Left ventricle myocardium superior (tissue), 1 donor: ENCODE measurements at places on chromosomes 12 and 14. TPM values are rescaled to one million over a fixed set of nuclear protein-coding genes. Genes with fewer than 3 reads are reported as not detected.
A peak's percentile ranks its signal among the peaks of the same experiment; 100 is the strongest.

DNA sequence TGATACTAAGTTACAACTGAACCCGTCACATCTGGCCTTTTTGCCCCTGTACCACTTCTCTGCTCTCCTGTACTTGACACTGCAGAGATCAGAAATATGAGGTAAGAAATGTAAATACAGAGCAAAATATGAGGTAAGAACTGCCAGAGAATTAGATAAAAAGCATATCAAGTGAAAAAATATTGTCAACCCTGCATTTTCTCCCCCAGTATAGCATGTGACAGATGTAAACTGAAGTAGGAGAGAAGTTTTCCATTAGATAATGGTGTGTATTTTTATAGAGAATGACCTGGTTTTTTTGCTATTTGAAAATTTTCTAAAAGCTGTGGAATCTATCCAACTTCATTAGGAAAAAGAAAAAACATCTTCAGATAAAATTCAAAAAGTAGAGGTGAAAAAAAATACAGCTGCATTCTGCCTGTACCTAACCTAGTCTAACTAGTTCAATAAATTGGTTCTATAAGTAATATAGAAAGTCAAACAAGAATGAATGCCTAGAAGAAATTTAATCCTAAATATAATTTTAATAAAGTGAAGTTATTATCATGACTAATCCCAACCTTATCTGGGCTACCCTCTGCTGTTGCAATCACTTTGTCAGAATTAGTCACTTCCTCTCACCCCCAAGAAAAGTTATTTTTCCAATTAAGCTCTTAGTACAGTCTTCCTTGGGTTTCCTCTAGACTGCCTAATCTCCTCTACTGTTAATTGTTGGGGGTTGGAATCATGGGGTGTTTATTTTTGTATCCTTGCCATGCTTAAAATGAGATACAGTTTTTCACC lies 210.0 kb downstream of the RASSF9 start:
- DNase-seq, result no peak

GRCh38 chr14:62631176-62631575 lies 414.1 kb downstream of the KCNH5 start:
- no peak for DNase-seq

PTHLH gene
- not detected for total RNA-seq

SLC8A3 gene
- 0.12 TPM for total RNA-seq

DNA sequence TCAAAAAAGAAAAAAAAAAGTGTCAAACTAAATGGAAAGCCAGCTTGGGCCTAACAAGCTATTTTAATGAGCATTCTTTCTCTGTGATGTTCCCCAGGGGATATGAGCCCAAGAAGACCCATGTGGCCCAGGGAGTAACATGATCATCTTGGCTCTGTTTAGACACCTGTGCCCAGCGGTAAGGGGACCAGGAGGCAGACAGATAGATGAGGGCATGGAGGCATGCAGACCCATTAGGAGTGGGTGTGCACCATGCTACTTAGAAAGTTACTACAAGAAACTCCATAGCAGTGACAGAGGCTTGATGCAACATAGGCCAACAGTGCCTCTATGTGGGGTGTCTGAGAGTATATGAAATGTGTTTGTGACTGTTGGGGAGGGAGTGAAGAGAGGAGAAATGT lies 3.1 kb upstream of the CREBL2 start:
- no peak for DNase-seq

- DNase-seq, result no peak
Observed at GRCh38 chr12:119096429-119097202, 82.1 kb upstream of the HSPB8 start.

CD69 gene
- total RNA-seq, result 1.1 TPM

TSPAN11 gene
- 2.6 TPM for total RNA-seq

- no peak for DNase-seq
Observed at GRCh38 chr12:33752854-33753253, 269.4 kb upstream of the ALG10 start.

- no peak for DNase-seq
Observed at GRCh38 chr12:6083601-6084000, 40.9 kb downstream of the VWF start.

DNA sequence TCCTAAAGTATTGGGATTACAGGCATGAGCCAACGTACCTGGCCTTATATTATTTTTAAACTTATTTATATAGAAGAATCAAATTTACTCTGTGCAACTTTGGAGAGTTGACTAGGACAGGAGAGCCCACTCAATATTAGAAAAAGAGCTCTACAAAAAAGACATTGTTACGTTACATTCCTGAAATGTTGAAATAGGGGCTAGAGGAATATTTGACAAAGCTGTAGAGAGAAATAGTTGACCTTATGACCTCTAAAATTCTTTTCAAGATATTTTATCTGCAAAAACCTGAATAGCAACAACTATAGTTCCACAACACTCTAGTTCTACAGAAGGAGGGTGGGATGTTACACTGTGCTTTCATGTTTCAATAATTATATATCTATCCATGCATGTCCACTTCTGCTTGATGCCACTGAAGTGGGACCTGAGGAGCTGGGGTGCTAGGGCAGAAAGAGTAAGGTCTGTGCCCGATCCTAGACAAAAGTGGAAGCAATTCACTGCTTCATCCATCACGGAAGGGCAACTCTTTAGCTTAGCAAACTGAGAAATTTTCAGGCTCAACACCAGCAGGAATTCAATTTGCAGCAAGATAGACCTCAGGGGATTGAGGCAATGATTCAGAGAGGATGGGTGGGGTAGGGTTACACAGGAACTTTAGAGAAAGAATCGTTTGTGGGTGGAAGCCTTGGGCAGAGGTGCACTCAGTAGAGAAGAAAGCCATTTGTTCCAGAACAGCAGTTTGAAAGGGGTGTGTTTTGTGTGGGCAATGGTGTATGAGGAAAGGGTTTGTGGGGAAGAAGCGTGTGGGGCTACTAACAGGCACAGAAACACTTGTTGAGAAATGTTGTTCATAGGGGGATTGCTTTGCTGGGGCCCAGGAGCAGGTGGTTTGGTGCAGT lies 16.0 kb upstream of the RNASE10 start:
- no peak for DNase-seq

KRT80 gene
- not detected for total RNA-seq

DNA sequence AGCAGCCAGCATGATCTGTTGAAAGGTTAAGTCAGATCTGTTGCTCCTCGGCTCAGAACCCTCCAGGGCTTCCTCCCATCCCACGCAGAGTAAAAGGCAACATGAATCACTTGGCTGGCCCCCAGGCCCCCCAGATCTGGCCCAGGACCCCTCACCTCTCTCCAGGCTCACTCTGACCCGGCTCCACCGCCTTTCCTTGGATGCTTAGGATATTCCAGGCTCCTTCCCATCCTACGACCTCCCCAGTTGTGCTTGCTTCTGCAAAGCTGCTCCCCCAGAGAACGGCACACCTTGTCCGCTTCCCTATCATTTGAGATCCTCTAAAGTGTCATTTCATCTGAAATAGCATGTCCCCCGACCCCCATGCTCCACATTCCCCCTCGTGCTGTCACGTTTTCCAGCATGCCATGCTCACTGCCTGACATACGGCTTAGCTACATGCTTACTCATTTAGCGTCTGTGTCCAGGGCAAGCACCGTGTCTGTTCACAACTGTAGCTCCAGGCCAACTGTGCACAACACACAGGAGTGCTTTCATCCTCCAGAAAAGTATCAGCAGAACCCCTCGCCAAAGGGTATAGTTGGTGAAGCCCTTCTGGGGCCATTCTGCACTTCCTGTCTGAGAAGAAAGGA lies 33.6 kb upstream of the BDKRB2 start:
- DNase-seq, result no peak

BICDL1 gene
- 4.7 TPM for total RNA-seq

ANHX gene
- total RNA-seq, result not detected

GRCh38 chr12:104722601-104723534 lies 235.2 kb downstream of the SLC41A2 start:
- DNase-seq, result no peak

DNA sequence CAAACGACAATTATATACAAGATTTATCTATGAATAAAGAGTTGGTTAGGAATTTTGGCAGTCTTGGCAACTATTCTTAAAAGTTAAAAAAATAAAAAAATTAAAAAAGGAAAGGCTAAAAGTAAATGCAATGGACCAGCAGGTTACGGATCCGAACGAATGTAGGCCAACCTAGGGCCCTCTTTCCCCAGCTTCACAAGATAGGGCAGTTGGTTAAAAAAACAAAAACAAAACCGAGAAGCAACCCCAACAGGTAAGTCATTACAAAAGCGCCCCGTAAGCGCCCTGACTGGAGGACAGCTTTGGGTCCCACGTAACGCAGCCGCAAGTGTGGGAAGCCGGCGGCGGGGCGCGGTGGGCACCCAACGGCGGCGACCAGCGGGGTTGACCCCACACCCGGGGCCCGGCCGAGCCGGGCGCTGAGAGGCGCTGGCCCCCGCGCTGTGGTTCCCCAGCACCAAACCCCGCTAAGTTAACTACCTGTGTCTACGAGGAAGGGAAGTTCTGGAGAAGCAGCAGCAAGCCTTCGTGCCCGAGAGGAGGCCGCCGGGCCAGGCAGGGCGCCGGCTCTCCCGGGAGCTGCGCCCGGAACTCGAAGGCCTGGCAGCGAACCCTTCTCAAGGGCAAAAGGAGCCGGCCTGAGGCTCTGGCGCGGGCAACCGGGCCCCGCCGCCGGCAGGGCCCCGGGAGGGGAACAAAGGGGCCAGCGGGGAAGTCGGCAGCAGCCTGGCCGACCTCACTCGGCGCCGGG lies 882 bp downstream of the HECTD1 start:
- peak; percentile 63 for DNase-seq

DNA sequence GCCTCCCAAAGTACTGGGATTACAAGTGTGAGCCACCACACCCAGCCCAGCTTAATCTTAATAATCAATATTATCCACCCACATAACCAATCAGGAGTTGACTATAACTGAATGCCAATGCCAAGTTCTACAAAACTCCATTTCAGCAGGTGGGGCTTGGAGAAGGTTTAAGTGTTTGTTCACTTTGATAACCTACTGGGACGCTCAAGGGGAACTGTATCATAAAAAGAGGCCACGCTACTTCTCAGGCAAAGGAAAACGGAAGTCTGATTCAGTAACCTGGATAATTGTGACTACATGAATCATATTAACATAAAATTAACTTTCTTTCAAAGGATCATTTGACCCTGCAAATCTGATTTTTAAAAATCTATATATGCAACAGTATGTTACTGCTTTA lies 179.2 kb downstream of the BCAT1 start:
- DNase-seq, result no peak

KRT82 gene
- total RNA-seq, result not detected

GRCh38 chr12:118334939-118335567 lies 37.7 kb downstream of the TAOK3 start:
- no peak for DNase-seq
